ENCODE measurements at places on chromosomes 5 and 9.

- no peak for DNase-seq
Observed at GRCh38 chr9:123590499-123590898, 234.5 kb downstream of the CRB2 start.

- DNase-seq, result no peak
Observed at GRCh38 chr5:59065554-59065953, 482.7 kb downstream of the RAB3C start.

- no peak for DNase-seq
Observed at GRCh38 chr5:106843812-106844416, 826.8 kb downstream of the EFNA5 start.

GRCh38 chr9:124354346-124355038 lies 60.8 kb downstream of the PSMB7 start:
- no peak for DNase-seq

DNA sequence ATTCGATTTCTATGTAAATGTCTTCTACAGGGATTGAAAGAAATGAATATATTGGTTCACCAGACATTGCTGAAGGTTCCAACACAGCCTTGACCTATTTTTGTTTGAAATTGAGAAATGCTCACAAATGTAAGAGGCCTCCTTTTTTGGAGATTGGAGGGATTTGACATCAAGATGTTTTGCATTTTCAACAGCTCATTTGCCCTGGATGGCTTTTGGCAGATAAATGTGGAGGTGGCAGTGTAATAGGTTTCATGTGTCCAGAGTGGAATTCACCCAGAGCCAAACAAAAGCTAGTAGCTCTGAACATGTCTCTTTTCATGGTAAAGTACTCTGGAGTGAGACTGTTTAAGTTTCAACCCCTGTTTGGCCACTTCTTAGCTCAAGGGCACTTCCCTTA lies 77.3 kb downstream of the PALM2AKAP2 start:
- DNase-seq, result no peak

DNA sequence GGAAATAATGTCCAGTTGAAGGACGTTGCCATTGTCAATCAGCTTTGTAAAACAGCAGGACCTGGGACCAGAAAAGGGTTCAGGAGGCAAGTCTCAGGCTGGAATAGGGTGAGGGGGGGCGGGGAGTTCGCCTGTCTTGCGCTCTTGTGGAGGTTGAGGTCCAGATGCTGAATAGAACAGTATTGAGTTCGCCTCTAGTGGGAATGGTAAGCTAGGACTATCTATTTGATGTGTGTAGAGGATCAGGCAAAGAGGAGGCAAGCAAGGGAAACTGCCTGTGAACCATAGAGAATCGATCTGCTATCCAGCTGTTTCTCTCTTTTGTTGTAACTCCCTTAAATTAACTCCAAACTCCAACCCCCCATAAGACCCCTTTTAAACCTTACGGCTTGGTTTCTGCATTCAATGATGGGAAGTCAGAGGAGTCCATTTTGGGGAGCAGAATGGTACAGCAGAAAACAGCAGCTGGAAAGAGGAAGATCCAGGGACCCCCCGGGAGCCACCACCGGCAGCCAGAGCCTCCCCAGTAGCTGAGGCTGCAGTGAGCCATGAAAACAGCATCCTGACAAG lies 133.7 kb downstream of the SLC28A3 start:
- DNase-seq, result no peak

GRCh38 chr5:40386289-40386688 lies 293.4 kb upstream of the PTGER4 start:
- no peak for DNase-seq

DNA sequence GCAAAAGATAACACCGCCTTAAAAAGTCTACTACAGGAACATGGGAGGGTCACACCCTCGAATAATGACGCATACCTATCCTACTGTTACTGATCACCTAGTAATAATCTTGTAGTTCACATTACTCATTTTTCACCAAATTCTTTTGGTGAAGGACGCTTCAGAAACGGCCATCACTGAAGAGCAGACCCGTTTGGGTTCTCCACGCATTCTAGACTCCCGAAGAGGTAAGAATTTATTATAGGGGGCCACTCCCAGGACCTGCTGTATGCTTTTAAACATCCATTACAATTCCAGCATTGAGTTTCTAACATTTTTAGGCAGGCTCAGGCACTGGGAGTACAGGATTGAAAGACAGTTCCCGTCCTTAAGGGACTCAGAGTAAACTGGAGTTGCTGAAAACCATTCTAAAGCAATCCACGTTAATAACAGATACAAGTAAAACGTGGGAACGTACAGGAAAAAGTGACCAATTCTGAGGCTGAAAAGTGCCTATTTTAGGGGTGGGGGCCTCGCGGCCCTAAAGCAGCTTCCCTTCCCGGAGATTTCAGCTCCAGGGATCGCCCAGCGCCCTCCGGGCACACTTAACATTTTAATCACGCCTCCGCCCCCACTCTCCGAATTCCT lies at the start of gene FER:
FER (plus strand) TSS at position 124 of the 627 bp plus-strand sequence. CDS start 50,286 bp downstream, outside the sequence.
- peak; percentile 55 for DNase-seq

DNA sequence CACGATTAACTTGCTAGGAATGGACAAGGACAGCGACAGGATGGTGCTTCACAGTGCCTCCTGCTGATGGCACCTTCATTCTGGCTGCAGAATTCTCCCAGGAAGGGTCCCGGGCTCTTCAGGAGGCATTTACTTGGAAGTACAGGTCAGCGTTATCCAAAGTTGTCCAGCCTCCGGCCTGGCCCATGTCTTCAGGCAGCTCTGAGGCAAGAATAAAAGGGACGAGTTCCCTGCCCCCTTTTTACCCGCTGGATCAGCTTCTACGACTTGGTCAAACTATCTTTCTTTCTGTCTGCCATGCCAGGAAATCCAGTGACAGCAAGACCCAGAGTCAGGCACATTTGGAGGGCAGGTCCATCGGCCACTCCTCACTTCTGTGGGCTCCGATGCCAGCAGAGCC lies 23.4 kb upstream of the GABBR2 start:
- DNase-seq, result no peak

DNA sequence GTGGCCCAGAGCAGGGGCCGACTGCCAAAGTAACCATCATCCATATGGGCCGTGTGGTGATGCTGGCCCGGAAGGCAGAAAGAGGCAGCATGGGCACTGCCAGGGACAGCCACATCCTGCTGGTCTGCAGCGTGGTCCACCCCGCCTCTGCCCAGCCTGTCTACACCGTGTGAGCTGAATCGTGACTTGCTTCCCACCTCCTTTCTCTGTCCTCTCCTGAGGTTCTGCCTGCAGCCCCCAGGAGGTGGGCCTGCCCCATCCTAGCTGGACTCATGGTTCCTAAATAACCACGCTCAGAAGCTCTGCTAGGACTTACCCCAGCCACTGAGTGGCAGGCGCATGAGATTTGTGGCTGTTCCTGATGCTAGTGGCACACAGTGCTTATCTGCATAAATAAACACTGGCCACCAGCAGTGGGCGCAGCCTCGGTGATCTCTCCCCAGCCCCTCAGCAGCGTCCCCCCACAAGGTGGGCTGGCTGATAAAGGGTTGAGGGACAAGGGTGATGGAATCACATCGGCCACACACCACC lies 22.6 kb upstream of the SUSD3 start:
- DNase-seq, result no peak

- DNase-seq, result no peak
Observed at GRCh38 chr9:121219530-121219929, 17.9 kb upstream of the RAB14 start.

- DNase-seq, result no peak
Observed at GRCh38 chr5:30572279-30572678, 621.2 kb upstream of the CDH6 start.

GRCh38 chr5:107518616-107519015 lies 152.1 kb downstream of the EFNA5 start:
- no peak for DNase-seq

- DNase-seq, result no peak
Observed at GRCh38 chr9:120210274-120210673, 369.7 kb downstream of the CDK5RAP2 start.

GRCh38 chr5:138606378-138607064 lies 31.3 kb upstream of the HSPA9 start:
- no peak for DNase-seq

DNA sequence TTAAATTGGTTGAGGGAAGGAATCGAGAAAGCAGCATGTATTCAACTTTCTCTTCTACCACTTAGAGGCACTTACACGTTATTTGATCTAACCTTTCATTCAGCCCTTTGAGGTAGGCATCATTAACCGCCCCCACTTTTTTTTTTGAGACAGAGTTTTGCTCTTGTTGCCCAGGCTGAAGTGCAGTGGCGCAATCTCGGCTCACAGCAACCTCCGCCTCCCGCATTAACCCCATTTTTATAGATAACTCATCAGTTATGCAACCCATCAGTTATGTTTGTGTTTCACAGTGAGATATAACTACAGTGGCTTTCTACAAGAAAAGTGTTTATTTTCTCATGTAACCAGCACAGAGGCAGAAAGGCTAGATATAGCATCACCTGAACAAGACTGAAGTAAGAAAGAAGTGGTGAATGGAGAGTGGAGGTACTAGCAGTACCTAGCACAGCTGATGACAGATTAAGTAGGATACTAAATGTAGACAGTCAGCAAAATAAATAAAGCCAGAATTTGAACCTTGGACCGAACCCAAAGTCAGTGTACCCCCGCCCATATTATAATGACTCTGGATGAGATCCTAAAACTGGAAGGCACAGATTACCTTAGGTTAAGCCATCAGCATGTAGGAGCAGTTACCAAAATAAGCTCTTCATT lies 91.2 kb downstream of the PJA2 start:
- DNase-seq, result no peak

- no peak for DNase-seq
Observed at GRCh38 chr5:157855404-157855994, 3.4 kb downstream of the CLINT1 start.

GRCh38 chr9:130500340-130501180 lies 55.8 kb downstream of the ASS1 start:
- DNase-seq, result no peak

GRCh38 chr9:5899292-5899691 lies 8.6 kb downstream of the MLANA start:
- DNase-seq, result no peak

- DNase-seq, result no peak
Observed at GRCh38 chr5:167511276-167511675, 780.2 kb upstream of the WWC1 start.

DNA sequence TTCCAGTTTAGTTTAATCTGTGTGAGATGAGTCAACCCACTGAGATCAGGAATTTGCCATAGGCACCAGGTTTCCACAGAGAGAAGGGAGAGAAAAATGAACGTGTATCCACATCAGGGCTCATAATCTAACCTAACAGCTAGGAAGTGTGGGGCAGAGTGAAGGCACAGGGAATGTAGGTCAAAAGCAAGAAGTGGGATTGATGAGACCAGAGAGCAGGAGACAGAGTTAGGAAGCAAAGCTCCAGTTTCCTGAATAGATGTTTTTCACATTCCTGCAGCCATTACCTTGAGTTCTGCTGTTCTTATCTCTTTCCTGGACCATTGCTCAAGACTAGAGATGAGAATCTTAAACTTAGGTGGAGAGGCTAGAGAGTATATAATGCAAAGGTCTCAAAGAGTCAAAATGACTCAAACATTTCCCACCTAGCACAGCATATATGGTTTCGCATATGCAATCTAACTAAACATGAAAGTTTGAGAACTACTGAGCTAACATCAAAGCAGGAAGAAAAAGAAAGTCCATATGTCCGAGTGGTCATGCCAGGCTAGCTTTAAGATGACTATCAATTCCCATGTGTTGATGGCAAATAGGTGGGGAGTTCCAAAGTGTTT lies 41.1 kb upstream of the GNAQ start:
- no peak for DNase-seq

- DNase-seq, result no peak
Observed at GRCh38 chr9:16613051-16613450, 257.4 kb downstream of the BNC2 start.

- DNase-seq, result no peak
Observed at GRCh38 chr5:38540314-38540713, 16.1 kb downstream of the LIFR start.

DNA sequence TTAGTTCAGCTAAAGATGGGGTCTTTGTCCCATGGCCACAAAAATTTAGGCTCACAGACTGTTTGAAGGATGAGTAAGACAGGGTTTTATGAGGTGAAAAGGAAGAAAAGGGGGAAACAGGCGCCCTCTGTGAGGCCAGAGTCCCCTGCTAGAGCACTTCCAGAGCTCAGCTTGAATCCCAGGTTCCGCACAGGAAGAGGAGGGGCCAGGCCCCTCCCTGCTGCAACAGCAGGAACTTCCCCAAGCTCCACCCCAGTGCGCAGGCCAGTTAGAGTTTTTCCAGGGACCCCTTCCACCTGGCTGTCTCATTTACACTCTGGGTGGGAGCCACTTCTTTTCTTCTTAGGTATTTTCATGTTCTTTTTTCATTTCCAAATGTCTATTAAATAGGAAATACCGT lies 480.8 kb downstream of the PSAT1 start:
- DNase-seq, result no peak

DNA sequence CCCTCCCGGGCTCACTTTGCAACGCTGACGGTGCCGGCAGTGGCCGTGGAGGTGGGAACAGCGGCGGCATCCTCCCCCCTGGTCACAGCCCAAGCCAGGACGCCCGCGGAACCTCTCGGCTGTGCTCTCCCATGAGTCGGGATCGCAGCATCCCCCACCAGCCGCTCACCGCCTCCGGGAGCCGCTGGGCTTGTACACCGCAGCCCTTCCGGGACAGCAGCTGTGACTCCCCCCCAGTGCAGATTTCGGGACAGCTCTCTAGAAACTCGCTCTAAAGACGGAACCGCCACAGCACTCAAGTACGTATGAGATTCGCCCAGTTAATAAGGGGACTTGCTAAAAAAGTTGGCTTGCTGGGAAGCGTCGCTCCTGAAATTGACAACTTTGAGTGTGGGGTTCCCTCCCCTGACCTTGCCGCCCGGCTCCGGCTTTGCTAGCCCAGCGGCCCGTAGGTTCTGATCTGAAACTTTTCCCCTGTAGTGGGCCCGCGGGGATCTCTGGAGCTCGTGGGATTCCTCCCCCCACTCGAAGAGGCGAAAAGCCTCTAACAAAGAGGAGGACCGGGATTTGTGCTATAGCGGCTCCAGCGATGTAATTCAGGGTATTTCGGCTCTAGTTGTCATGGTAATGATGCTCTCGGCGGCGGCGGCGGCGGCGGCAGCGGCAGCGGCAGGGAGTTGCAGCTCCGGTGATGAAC lies 572 bp downstream of the NR4A3 start:
- peak; percentile 58 for DNase-seq

GRCh38 chr5:110255194-110255593 lies 471.3 kb downstream of the TMEM232 start:
- no peak for DNase-seq

GRCh38 chr9:137575364-137575715 lies 3.4 kb downstream of the DPH7 start:
- no peak for DNase-seq

DNA sequence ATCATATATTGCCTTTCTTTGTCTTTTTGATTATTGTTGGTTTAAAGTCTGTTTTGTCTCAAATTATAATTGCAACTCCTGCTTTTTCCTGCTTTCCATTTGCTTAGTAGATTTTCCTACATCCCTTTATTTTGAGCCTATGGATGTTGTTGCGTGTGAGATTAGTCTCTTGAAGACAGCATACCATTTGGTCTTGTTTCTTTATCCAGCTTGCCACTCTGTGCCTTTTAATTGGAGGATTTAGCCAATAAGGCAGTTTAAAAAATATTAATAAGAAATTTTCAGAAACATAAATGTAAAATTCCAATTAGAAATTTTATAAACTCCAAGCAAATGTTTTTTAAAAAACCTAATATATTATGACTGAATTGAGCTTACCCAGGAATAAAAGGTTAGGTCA lies 24.0 kb downstream of the BTNL8 start:
- no peak for DNase-seq

Data from T-cell (primary cell).